ENCODE measurements at places on chromosomes 4 and X. TPM values are rescaled to one million over a fixed set of nuclear protein-coding genes. Genes with fewer than 3 reads are reported as not detected.

ATP2B3 gene
- total RNA-seq, result 0.06 TPM

GRCh38 chr4:186981161-186981560 lies 257.5 kb upstream of the FAT1 start:
- DNase-seq, result no peak
- H3K36me3 ChIP-seq, result no peaks in the 10 kb centered on the region
- no peak overlapping the region for H3K27ac ChIP-seq
- H3K4me1 ChIP-seq, result no peaks in the 10 kb centered on the region
- H3K27me3 ChIP-seq, result no peaks in the 10 kb centered on the region

VCX3B gene
- total RNA-seq, result not detected

GRCh38 chr4:145511913-145512522 lies 30.4 kb downstream of the SMAD1 start:
- H3K27ac ChIP-seq, result no peak overlapping the region
- no peaks in the 10 kb centered on the region for H3K36me3 ChIP-seq
- DNase-seq, result no peak
- H3K27me3 ChIP-seq, result no peaks in the 10 kb centered on the region
- no peak overlapping the region for H3K4me3 ChIP-seq

DNA sequence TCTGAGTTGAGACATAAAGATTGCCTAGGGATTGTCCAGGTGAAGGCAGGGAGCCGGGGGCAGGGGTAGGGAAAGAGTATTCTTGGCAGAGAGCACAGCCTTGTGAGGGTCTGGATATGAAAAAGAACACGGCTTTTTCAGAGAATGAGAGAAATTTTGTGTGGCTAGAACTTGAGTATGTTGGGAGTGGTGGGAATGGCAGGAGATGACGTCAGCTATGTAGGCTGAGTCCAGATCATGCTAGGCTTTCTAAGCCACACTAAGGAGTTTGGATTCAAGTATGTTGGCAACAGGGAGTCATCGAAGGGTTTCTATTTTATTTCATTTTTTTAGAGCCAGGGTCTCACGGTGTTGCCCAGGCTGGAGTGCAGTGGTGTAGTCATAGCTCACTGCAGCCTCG lies 40.0 kb downstream of the SH2D1A start:
- H3K27ac ChIP-seq, result no peak overlapping the region
- no peak for DNase-seq
- no peaks in the 10 kb centered on the region for H3K4me1 ChIP-seq
